ENCODE measurements at places on chromosomes 4 and X.

DNA sequence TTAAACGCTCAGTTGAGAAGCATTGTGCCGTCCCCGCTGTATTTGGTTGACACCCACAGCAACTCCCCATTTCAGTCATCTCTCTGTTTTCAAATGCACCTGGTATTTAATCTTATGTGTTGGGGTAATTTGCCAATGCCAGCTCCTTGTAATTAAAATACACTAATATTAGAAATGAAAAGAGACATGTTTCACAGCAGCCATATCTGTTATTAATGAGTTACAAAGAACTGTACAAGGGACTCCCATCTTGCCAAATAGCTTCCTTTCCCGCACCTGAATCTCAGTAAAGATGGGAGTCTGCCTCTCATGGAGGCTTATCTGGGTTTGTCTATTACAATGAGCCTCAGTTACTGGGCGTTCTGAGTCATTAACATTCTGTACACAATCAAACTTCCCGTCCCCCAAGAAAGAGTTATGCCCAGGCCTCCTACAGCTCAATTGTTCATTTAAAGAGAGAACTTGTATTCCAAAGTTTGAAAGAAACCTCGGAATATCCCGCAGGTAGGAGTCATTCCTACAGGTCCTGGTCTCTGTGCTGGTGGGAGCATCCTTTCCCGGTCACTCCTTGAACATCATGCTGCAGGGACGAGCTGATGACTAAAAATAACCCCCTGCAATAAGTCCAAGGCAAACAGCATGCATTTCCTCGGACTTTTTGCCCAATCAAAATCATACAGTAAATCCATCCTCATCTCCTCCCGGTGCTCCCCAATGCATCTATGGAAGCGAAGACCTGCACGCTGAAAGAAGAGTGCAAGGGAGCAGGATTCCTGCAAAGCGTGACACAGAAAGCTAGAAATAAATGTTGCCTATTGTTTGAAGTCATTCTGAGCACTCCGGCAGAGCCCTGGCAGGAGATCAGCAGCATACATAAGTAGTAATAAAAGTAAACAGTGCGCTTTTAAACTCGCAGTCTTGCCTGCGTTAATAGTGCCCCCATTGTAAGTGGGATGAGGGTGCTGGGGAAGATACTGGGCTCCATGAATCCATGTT, 926 bp downstream of the NDP start:
- no peaks in the 10 kb centered on the region for H3K36me3 ChIP-seq
- no peaks in the 10 kb centered on the region for H3K4me1 ChIP-seq
- no peak overlapping the region for H3K27ac ChIP-seq
- DNase-seq, result no peak
- peak overlapping the region; percentile 26 for H3K4me3 ChIP-seq
- no peaks in the 10 kb centered on the region for H3K27me3 ChIP-seq

DNA sequence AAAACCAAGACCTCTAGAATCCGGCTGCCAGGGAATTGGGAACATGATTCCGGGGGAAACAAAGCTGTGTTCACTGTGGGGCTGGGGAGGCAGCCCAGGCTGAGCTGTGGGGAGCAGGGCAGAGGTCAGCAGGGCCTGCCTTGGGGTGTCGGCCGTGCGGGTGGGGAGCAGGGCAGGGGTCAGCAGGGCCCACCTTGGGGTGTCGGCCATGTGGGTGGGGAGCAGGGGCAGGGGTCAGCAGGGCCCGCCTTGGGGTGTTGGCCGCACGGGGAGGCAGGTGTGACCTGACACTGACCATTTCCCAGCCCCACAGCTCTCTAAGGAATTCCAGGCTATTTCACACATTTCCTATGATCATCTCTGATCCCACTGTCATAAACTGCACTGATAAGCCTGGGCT, 45.6 kb upstream of the CPLX1 start:
- H3K4me3 ChIP-seq, result no peak overlapping the region
- H3K27ac ChIP-seq, result no peak overlapping the region
- H3K27me3 ChIP-seq, result no peaks in the 10 kb centered on the region
- no peak for DNase-seq

- H3K4me3 ChIP-seq, result peak overlapping the region; percentile 73
- H3K27me3 ChIP-seq, result no peaks in the 10 kb centered on the region
- no peak for DNase-seq
- peaks cover 8% of the 10 kb centered on the region for H3K36me3 ChIP-seq
Measured at GRCh38 chr4:80071604-80072227, 1.3 kb downstream of the ANTXR2 start.

GRCh38 chrX:36573720-36574119, 434.4 kb upstream of the FAM47C start:
- no peak overlapping the region for H3K4me3 ChIP-seq
- H3K4me1 ChIP-seq, result no peaks in the 10 kb centered on the region
- no peak overlapping the region for H3K27ac ChIP-seq

GRCh38 chr4:153773236-153773690, 13.4 kb upstream of the RNF175 start:
- no peak for DNase-seq
- H3K36me3 ChIP-seq, result no peaks in the 10 kb centered on the region
- H3K27me3 ChIP-seq, result peaks cover 8% of the 10 kb centered on the region
- no peak overlapping the region for H3K27ac ChIP-seq
- H3K4me1 ChIP-seq, result no peaks in the 10 kb centered on the region

DNA sequence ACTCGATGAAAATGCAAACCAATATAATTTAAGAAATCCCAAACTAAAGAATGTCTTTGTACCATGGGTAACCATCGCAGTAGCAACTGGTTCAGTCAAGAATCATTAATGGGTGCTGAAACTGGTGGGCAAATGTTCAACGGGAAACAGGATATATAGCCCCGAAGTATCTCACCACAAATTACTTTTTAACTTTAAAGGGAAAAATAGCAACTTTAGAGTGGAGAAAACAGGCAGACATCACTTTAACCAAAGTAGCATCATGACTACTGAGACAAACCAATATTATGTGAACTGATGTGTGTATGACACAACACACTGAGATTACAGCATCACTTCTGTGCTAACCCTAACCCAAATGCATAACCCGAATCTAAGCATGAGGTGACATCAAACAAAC, 33.8 kb upstream of the SLAIN2 start:
- H3K27ac ChIP-seq, result no peak overlapping the region
- no peak for DNase-seq
- no peaks in the 10 kb centered on the region for H3K36me3 ChIP-seq
- no peak overlapping the region for H3K4me3 ChIP-seq
- H3K27me3 ChIP-seq, result no peaks in the 10 kb centered on the region

DNA sequence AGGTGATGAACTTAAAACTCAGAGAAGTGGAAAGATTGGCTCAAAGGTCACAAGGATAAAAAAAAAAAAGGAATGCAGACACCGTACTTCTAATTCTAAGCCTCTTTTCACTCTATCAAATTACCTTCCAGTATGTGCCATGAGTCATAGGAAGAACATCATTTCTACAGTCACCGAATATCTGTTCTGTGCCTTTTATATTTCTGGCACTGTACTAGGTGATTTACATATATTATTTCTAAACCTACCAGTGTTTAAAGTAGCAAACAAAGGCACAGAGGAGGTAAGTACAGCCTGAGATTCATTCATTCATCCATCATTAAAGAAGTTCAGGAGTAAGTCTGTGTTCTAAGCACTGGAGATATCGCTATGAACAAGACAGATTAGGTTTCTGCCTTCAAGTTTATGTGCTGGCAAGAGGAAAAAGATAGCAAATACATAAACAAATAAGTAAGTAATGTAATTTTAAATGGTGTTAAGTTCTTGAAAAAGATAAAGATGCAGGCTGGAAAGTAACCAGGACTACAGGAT, 65.3 kb downstream of the PALLD start:
- H3K36me3 ChIP-seq, result no peaks in the 10 kb centered on the region
- no peak overlapping the region for H3K27ac ChIP-seq
- peaks cover 23% of the 10 kb centered on the region for H3K4me1 ChIP-seq
- H3K27me3 ChIP-seq, result no peaks in the 10 kb centered on the region
- peak; percentile 58 for DNase-seq

DNA sequence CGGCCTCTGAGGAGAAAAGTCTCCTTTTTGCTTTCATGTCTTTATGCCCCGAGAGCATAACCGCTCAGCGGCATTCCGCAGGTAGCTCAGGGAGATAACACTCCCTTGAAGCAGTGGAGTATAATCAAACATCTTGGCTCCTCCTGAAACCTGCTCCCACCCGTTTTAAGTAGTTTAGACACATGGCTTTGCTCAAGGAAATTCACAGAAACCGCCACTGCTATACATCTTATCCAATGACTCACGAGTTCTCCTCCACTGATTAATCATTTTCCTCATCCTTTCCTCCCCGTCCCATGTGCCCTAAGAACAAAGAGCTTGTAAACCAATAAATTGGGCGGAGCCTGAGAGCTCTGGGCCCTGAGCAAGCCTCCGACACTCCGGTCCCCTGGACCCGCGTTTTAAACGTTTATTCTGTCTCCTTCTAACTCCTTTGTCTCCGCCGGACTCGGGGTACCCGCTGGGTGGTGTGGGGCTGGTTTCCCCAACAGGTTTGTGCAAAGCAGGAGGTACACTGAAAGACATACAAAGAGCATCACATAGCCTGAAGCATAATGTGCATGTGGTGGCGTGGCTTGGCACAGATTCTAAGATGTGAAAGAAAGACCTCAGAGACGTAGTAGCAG, 401.2 kb downstream of the TLL1 start:
- no peak overlapping the region for H3K27ac ChIP-seq
- H3K4me1 ChIP-seq, result no peaks in the 10 kb centered on the region
- no peak for DNase-seq
- H3K27me3 ChIP-seq, result no peaks in the 10 kb centered on the region
- no peaks in the 10 kb centered on the region for H3K36me3 ChIP-seq

GRCh38 chrX:45479196-45479834, 278.6 kb upstream of the DIPK2B start:
- no peaks in the 10 kb centered on the region for H3K36me3 ChIP-seq
- H3K27ac ChIP-seq, result no peak overlapping the region
- DNase-seq, result no peak
- H3K4me1 ChIP-seq, result no peaks in the 10 kb centered on the region
- H3K4me3 ChIP-seq, result no peak overlapping the region
- no peaks in the 10 kb centered on the region for H3K27me3 ChIP-seq

- no peaks in the 10 kb centered on the region for H3K27me3 ChIP-seq
- H3K36me3 ChIP-seq, result no peaks in the 10 kb centered on the region
- H3K4me3 ChIP-seq, result no peak overlapping the region
- no peak overlapping the region for H3K27ac ChIP-seq
Measured at GRCh38 chrX:12896935-12897334, 9.5 kb upstream of the TLR8 start.

- H3K4me3 ChIP-seq, result no peak overlapping the region
- DNase-seq, result no peak
- no peaks in the 10 kb centered on the region for H3K4me1 ChIP-seq
- H3K27me3 ChIP-seq, result no peaks in the 10 kb centered on the region
Measured at GRCh38 chrX:43758044-43758443, 101.9 kb downstream of the MAOA start.

- H3K4me3 ChIP-seq, result no peak overlapping the region
- no peaks in the 10 kb centered on the region for H3K4me1 ChIP-seq
Measured at GRCh38 chrX:43481576-43481975, 174.5 kb upstream of the MAOA start.

DNA sequence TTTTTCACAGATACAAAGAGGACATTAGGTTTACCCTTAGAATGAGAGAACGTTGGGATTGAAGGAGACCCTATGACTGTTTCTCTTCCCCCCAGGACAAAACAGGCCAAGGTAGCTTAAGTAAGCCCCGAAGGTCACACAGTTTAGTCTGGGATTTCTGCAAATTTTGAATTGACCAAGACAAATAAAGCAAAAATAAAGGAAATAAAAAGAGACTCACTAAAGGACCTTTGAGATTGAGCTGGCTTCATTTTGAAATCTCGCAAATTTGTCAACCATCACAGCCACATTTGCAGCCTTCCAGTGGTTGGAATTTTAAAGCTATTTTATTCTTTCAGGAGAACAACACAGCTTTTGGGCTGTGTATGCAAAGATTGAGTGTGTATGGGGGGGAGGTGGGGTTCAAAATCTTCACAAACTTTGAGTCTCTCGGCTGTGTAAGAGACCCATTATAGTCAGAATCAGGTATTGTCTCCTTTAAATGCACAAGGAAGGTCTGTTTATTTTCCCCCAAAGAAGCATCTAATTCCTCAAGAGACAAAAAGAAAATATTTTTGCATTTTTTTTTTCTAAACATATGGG, 4.2 kb downstream of the TMSB4X start:
- no peaks in the 10 kb centered on the region for H3K4me1 ChIP-seq
- H3K4me3 ChIP-seq, result no peak overlapping the region
- H3K27ac ChIP-seq, result peak overlapping the region; percentile 89
- no peak for DNase-seq

DNA sequence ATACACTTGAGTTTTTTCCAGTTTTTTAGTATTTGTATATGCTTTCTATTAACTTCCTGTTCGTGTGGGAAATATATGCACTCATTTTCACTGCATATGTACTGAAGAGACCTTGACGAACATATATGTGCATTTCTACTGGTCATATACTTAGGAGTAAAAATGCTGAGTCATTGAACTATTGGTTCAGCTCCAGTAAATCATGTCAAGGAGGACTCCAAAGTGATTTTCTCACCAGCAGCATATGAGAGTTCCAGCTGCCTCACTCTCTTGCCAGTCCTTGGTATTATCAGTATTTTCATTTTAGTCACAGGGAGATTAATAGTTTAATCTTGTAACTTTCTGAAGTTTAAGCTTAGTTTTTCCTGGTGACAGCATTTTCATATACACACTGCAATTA, 2750.2 kb downstream of the ARAP2 start:
- no peak for DNase-seq
- H3K4me3 ChIP-seq, result no peak overlapping the region
- no peak overlapping the region for H3K27ac ChIP-seq
- H3K36me3 ChIP-seq, result no peaks in the 10 kb centered on the region

Measured in large intestine (tissue), 12 donors.